Activated CD8-positive, alpha-beta memory T cell treated with anti-CD3 and anti-CD28 coated beads for 4 hours (primary cell): ENCODE measurements at places on chromosomes 5 and 9.

- no peak for DNase-seq
Measured at GRCh38 chr9:136462664-136463063, 20.2 kb downstream of the SEC16A start.

DNA sequence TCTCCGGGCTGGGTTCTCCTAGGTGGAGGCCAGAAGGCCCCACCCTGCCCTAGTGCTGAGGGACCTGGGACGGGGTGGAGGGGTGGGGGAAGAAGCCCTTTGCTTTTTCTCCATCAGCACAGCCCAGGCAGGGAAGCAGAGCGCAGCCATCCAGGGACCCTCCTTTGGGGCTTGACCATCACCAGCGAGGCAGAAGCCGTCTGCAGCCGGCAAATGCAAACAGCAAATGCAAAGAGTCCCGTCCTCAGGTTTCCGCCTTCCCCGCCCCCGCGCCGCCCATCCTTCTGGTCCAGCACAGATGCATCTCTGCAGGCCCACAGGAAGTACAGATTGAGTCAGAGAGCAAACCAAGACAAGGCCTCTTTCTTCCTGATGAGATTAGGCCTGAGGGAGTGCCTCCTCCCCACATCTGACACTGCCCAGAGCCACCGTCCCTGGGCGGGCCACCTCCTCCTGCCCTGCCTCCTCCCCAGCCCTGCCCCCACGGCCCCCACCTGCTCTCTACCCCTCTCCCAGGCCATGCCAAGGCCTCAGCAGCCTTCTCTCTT is 23.4 kb downstream of the CORO2A start:
- DNase-seq = no peak

- DNase-seq = no peak
Measured at GRCh38 chr9:113991714-113992113, 86.4 kb downstream of the AMBP start.

- DNase-seq = no peak
Measured at GRCh38 chr5:147018812-147019211, 140.3 kb upstream of the PPP2R2B start.

- no peak for DNase-seq
Measured at GRCh38 chr9:113675475-113675941, 200.6 kb upstream of the ZNF618 start.

DNA sequence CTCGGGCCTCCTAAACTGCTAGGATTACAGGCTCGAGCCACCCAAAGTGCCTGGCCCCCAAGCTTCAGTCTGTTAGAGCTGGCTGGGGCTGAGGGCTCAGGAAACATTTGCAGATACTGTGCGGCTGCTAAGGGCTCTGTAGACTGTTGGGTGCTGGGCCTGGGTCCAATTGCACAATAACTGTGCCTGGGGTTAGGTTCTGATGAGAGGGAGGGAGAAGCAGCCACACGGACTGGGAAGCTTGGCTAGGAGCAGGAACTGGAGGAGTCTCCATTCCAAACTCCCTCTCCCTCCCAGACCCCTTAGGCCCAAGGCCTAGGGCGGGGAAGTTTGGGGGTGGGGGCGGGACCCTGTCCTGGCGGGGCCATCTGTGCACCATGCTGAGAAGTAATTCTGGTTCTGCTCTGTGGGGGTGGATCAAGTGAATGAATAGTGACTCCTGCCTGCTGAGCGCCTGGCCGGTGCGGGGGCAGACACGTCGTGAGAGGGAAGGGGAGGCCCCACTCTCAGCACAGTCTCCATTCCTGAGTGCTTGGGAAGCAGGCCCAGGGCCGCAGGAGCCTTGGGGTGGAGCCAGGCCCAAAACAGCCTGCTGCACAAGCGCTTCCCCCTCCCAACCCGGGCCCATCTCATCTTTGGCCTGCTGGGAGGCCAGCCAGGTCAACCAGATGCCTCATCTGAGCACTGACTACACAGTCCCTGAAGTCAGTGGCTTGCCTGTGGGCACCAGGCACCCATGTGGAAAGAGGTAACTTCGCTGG is 1.5 kb downstream of the ASS1 start:
- DNase-seq = no peak

GRCh38 chr5:40904994-40905306 is 4.3 kb upstream of the C7 start:
- no peak for DNase-seq
